ENCODE measurements at places on chromosomes 5 and 9.

GRCh38 chr9:98378206-98378780 lies 122.8 kb upstream of the TBC1D2 start:
- DNase-seq = no peak

GRCh38 chr5:33507426-33507825 lies 66.7 kb downstream of the TARS1 start:
- peak; percentile 40 for DNase-seq

- peak; percentile 29 for DNase-seq
Measured at GRCh38 chr9:78486661-78487060, 189.7 kb downstream of the PSAT1 start.

DNA sequence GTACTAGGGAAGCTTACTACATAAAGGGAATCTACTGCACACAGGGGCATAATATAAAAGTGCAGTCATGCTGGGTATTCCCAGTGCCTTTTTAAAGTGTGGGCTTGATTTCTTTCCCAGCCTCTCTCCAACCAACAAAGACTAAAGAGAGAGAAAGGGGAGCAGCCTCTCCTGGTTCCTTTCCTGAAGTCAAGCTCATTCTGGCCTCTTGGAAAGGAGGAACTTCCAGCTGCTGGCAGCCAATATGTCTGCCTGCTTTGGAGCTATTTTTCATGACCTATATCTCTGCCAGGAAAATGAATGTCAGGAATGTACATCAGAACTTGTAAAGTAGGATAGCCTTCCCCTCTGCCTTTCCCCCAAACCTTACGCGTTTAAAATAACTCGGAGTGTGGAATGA lies 57.1 kb downstream of the RAB3C start:
- DNase-seq = no peak

DNA sequence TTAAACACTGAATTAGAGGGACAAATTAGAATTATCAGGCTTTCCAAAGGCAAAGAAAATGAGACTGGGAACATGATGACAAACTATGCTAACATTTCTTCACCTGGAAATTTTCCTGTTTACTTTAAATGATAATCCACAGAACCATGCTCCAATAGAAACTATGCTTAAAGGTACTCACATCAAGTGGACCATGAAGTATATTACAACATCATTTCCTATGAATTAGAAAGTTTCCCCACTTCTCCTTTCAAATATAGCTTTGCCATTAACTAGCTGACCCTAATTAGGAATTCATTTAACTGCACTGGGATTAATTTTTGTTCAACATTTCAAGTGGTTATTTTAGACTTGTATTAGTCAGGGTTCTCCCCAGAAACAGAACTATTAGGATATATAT lies 81.4 kb downstream of the DTWD2 start:
- DNase-seq = no peak

DNA sequence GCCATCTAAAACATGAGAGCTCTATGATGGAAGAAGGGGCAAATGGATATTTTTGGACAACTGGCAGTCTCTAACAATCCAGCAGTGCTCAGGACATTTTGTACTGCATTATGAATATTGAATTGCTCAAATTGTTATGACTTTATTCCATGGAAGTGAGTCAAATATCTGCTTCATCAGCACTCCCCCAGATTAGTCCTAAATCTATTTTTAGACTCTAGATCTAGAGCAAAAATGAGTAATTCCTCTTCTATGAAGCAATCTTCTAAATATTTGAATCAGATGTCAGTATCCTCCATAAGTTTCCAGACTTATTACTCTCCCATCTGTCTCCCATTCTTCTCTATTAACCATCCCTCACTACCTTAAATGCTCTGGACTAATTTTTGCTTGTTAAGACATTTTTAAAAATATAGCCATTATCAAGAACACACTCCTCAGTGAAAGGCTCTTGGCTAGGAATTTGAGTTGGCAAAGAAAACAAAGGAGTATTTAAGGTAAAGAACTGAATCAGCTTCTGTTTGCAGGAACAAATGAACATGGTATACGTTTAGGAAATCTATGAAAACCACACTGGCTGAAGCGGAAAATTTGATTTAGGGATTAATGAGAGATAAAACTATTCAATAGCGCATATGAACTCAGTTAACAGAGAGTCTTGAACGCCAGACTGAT lies 300.9 kb downstream of the MCTP1 start:
- DNase-seq = peak; percentile 85

GRCh38 chr5:102879741-102880140 lies 124.6 kb downstream of the PAM start:
- DNase-seq = no peak

DNA sequence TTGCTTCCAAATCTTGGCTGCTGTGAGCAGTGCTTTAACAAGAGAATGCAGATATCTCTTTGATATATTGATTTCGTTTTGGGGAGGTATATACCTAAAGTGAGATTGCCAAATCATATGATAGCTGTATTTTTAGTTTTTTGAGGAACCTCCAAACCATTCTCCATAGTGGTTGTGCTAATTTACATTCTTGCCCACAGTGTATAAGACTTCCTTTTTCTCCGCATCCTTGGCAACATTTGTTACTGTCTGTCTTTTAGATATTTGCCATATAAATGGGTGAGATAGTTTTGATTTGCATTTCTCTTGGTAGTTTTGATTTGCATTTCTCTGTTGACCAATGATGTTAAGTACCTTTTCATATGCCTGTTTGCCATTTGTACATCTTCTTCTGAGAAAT lies 10.0 kb upstream of the PLK2 start:
- no peak for DNase-seq

GRCh38 chr9:114430457-114430856 lies 42.7 kb upstream of the AKNA start:
- no peak for DNase-seq

DNA sequence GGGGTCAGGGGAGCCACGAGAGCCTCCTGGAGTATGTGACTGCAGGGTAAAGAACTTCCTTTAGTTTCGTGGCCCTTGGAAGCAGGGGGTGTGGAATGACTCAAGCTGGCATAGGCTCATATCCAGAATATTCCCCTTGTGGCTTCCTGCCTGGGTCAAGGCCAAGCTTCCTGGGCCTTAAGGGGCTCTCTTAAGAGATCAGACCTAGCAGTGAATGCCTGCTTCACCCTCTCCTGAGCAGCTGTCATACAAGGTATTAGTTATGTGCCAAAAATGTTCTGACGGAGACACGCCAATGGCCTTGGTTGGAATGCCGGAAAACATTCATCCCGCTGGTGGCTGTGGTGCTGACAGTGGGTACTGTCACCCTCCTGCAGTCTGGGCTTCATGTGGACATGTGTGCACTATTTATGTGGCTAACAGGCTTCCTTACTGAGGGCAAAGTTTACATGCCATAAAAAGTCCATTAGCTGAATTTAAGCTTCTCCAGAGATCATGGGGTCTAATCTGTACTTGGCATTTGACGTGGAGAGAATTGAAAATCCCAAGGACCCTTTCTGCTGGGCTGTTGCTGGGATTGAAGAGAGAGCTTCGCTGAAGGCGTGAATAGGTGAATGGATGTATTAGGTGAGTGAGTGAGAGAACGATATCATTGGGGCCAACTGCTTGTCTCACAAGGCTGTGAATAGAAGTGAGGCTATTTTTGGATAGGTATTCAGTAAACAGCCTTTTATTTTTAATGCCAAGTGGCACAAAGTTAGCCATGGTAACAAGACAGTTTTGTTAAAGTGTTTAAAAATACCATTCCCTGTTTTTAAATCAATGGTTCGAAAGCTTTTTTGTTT lies 156.8 kb downstream of the MACROH2A1 start:
- no peak for DNase-seq

DNA sequence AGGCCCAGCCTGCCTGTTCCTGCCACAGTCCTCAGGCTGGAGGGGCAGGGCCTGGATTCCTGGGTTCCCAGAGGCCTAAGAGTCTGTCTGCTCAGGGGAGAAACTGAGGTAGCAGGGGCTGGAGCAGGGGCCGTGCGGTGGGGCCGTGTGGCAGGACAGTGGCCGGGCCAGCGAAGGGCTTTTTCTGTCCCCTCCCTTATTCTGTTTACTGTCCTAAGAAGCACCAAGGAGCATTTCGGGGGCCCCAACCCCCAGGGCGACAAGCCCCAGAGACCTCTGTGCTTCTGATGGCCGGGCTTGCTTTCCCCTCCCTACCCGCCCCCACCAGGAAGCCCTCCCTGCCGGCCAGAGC lies 6.8 kb upstream of the ASB6 start:
- no peak for DNase-seq

DNA sequence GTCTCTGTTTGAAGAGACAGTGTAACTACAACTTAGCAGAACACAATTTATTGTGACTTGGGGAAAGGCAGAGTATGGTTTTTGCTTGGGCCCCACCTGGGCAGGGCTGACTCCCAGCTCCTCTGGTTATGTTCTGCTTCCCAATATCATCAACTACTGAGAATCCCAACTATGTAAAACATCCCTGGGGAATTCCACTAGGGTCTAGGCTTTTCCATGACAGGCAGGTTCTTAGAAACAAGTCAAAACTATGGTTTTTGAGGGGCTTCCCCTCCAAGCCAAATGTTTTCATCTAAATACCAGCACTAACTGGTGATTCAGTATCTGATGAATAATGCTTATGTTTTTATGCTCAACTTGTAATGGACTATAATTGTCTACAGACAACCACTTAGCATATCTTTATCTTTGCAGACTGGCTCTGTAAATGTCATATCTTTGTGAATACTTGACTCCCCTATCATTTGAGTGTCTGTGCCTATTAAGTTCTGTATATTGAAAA lies 409.5 kb downstream of the PDE4D start:
- peak; percentile 71 for DNase-seq

DNA sequence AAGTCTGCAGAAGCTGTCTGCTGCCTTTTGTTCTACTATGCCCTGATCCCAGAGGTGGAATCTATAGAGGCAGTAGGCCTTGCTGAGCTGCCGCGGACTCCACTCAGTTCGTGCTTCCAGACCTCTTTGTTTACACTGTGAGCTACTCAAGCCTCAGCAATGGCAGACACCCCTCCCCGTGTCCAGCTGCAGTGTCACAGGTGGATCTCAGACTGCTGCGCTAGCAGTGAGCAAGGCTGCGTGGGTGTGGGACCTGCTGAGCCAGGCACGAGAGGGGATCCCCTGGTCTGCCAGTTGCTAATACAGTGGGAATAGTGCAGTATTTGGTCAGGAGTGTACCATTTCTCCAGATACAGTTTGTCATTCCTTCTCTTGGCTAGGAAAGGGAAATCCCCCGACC lies 99.6 kb downstream of the SLCO4C1 start:
- DNase-seq = no peak

DNA sequence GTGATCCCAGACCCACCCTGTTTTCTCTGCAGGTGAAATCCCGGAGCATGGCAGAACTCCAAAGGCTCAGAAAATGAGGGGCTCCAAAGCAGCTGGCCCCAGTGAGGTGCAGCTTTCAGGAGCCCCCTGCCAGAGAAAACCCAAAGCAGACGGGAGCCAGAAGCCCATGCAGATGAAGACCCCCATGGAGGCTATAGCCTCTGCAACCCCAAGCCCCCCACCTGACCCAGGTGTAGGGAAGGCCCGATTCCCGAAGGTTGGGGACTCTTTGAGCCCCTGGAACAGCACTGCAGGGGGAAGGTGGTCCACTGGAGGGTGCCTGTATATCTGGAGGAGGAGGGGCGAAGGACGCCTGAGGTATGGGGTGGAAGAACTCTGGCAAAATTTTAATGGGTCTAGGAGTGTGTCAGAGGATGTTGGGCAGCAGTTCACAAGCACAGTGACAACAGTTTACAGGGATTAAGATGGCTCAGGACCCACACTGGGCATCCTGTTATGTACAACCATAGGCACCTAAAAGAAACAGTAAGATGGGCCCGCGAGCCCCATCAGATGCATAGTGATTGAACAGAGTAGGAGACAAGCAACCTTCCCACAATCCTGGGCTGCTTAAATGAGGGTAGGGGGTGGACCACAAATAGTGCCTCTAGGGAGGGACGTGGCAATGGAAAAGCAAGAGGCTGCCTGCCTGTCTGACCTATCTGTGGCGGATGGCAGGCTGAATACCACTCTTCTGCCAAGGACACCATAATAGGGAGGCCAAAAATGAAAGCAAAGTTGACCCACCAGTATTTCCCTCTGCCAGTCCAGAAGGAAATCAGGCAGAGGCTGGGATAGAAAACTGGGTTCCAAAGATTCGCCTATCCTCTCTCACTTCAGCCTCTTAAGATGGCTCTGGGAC lies 16.4 kb upstream of the ANXA6 start:
- DNase-seq = no peak

DNA sequence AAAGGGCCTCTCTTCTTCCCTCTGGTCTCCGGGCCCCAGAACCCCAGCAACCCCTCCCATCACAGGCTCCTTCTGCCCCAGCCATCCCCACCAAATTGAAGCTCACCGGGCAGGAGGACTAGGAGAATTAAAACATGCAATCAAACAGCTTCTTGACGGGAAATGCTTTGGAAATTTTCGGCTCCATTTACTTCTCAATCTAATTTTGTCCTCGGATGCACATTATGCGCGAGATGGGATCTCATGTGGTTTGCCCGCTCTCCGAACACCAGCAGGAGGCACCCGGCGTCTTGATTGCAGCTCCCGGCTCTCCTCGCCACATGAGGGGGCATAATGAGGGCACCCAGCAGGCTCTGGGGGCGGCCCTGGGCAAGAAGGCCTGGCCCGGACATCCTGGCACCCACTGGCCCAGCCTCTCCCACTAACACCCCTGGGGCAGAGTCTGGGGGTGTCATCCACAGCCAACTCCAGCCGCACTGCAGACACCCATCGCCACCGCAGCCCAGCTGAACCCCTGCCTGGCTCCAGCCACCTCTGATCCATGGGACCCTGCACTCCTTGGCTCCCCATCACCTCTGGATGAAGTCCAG lies 135.5 kb downstream of the PAX5 start:
- DNase-seq = no peak

DNA sequence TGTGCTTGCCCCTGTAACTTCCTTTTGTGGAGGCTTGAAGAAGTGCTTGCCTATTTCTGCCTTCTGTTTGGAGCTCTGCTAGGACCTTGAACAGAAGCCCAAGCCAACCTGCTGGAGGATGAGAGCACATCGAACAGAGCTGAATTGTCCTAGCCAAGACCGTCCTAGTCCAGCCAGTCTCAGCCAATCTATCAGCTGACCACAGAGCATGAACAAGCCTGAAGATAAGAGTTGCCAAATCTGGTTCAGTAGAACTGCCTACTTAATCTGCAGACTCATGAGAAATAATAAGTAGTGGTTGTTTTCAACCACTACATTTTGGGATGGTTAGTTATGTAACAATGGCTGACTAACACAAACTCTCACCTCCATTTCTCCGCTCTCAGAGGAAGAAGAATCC lies 4.4 kb upstream of the SNX2 start:
- no peak for DNase-seq

GRCh38 chr9:113349445-113350094 lies at the start of gene BSPRY:
Gene BSPRY, plus strand, starts transcription at chr9:113349541. Its CDS starts 39 bp downstream, at chr9:113349580.
- DNase-seq = no peak

DNA sequence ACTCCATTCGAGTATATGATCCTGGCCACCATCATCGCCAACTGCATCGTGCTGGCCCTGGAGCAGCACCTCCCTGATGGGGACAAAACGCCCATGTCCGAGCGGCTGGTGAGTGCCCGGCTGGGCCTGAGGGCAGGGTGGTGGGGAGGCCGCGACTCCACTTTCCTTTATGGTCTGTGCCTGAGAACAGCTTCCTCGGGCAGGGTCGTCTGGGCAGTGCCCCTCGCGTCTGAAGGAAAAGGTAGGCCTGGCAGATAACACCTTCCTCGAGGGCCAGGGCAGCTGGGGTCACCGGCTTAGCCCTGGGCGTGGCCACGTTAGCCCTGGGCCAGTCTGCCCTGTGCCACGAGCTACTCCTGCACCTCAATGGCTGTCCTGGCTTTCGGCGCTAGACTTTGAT lies 1.5 kb downstream of the CACNA1B start:
- DNase-seq = no peak

GRCh38 chr9:95104581-95104960 lies 212.9 kb downstream of the FANCC start:
- no peak for DNase-seq
